ENCODE measurements at places on chromosomes 12 and 14.
A peak's percentile ranks its signal among the peaks of the same experiment; 100 is the strongest.

GRCh38 chr12:53952871-53953734 lies 1.6 kb upstream of the HOXC12 start:
- no peak for DNase-seq

GRCh38 chr12:79532907-79533288 lies 157.9 kb downstream of the PAWR start:
- DNase-seq: no peak

DNA sequence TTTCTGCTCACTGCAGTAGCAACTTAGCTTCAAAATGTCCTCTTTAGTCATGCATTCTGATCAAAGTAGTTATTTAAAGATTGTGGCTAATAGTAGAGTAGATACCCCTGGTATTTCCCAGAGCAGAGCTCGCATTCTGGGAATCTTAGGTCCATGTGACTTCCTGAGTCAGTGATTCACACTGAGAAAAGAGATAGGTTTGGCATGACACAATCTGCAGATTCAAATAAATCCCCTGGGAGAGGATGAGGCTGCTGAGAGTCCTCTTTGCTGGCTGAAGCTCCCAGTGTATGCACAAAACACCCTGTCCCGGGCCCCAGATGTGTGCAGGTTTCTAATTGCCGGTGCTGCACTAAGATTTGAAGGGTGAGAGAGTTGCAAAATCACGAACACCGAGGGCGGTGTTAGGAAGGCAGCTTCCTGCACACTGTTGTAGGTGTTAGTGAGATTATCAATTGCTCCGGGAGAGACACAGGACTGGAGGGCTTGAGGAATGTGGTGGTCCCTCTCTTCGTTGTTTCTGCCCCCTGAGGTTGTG lies 233.2 kb downstream of the NRXN3 start:
- no peak for DNase-seq

GRCh38 chr12:92827836-92828431 lies 101.2 kb downstream of the EEA1 start:
- peak; percentile 29 for DNase-seq

- no peak for DNase-seq
These were observed 85.4 kb downstream of the STXBP6 start for GRCh38 chr14:24964591-24964990.

- DNase-seq: no peak
These were observed 4.4 kb downstream of the VDR start for GRCh38 chr12:47900131-47901062.

DNA sequence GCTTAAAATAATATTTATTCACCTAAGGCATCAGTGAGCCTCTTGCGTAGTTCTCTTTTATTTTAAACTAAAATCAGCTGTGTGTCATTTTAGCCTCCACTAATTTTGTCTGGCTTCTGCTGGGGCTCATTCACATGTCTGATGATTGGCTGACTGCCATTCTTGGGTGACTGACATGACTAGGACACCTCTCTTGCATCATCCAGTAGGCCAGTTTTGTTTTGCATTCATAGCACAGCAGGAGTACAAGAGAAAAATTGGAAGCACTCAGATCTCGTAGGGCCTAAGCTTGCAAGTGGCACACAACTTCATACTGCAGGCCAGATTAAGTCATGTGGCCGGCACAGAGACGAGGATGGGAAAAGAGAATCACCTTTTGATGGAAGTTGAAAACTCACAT lies 1226.5 kb downstream of the GALC start:
- DNase-seq: no peak

GRCh38 chr14:24368212-24368561 lies 203 bp downstream of the NFATC4 start:
- no peak for DNase-seq

DNA sequence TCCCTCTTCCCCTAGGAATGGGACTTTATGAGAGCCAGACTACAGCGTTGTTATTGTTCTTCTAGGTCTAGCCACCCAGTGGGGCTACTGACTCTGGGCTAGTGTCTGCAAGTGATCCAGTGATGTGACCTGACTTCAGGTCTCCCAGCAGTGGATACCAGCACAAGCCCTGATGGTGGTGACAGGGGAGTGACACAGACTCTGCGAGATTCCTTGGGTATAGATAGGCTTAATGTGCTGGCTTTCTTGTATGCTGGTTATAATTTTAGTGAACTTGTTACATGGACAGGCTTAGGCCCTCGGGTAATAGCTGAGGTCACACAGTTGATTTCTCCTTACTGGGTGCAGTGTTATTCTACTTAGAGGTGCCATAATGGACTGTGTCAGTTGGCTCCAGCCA lies 106.9 kb downstream of the TBC1D30 start:
- DNase-seq: no peak

GRCh38 chr12:94872971-94873733 lies 130.3 kb downstream of the NDUFA12 start:
- DNase-seq: no peak

- no peak for DNase-seq
These were observed 22.5 kb upstream of the SYCP3 start for GRCh38 chr12:101761781-101762180.

DNA sequence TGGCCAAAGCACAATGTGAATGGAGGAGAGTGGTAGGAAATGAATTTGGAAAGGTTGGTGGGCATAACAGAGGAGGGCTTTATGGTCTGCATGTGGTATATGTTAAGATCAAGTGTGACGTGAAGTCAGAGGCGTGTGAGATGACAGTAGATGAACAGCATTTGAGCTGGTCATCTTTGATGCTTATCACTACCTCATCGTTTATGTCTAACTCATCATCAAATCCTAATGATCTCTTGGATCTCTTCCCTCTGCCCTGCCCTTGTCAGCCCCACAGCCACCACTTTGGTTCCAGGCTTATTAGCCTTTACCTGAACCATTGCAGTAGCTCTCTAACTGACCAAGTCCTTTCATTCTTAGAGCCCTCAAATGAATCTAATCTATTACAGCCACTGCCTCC lies 132.5 kb downstream of the LLPH start:
- no peak for DNase-seq

- DNase-seq: no peak
These were observed 162.4 kb upstream of the FSCB start for GRCh38 chr14:44669496-44669895.

Measured in bone marrow (tissue), 2 donors.